ENCODE measurements at places on chromosomes 6 and 20.

- DNase-seq, result no peak
Measured at GRCh38 chr6:52511572-52512151, 65.2 kb downstream of the TRAM2 start.

DNA sequence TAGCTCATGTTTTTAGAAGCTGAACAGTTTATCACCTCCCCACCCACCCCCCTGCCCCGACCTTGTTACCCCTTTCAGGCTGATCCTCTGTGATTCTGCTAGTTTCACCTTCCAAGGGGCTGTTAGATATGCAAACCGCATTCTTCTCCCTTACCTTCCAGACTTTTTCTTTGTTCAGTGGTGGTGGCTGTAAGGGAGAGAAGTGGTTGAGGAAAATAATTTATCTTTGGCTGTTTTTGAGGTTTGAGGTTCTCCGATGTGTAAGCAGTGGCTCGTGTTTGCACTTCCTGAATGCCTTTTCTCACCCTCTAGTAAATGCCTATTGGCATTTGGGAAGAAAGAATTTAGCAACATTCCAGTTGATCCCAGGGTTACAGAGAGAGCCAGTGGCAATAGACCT lies 69.4 kb upstream of the KCNG1 start:
- DNase-seq, result no peak

DNA sequence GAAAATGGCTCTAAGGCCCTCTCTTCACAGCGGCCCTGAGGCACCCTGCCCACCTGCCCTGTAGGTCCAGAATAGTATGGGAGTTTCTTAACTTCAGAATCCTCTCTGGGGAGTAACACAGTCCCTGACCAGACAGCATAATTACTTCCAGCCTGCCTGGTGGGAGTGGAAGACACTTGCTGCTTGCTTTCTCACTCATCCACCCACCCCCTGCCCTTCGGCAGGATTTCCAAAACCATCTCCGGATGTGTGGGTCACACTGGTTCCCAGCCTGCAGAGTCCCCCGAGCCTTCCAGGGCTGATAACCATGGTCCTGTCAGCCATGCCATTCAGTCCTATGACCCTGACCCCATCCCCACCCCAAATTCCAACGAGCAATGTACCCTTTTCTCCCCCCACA lies 5.4 kb downstream of the SLC29A1 start:
- no peak for DNase-seq

DNA sequence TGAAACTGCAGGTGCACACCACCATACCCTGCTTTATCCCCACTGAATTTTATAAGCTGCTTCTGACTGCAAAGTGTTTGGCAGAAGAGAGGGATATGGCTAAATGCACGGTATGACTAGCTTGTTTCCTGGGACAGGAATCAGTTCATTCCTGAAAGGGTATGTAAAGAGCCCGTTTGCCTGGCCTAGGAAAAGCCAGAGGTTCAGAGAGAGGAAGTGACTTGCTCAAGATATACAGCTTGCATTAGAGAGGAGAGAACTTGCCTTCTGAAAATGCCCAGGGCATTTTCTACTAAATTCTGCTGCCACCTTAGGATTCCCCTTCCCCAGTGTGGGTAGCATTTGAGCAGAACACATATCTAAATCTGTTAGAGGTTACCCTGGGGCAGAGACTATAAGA lies 683 bp upstream of the GCNT2 start:
- no peak for DNase-seq

DNA sequence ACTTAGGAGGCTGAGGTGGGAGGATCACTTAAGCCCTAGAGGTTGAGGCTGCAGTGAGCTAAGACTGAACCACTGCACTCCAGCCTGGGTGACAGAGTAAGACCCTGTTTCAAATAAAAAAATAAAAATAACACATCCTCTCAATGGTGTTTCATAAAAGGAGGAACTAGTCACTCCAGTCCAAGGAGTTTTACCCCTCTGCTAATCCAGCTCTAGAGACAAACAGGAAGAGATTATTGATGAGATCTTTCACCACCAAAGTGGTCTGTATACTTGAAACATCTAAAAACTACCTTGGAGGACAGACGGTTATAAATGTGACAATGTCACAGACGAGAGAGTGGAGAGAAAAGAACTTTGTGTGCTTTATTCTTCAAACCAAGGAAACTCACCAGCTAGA lies 58.2 kb downstream of the PIGU start:
- no peak for DNase-seq

DNA sequence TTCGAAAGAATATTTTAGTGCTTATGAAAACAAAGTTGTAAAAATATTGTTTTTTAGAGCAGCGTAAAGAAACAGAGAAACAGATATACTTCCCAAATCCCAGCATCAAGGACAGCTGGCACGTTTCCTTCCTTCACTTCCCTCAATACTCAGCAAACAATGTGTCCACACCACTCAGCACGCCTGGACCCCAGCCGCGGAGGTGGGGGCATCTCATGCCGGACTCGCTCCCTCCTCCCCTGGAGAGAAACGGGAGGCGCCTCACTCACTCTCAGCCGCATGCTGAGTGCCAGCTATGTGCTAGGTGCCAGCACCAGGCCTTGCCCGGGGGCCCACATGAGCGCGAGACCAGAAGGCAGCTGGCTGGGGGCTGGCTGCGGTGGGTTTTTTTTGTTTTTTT lies 34.7 kb downstream of the SLC2A4RG start:
- no peak for DNase-seq

DNA sequence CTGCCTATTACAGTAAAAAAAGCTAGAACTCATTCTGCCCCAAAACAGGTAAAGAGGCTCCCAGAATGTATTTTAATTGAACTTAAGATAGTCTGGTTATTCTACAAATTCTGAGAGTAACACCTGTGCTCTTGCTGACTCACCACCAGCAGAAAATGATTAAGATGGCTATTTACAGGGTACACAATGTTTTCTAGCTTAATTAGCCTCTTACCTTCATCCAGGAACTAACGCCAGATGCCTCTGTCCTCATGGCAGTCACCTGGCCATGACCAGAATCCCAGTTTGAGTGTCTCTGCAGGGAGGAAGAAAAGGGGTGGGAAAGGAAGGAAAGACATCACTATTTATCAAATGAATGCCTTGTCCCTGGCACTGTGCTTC lies 31.3 kb upstream of the PPP1R3G start:
- no peak for DNase-seq

- DNase-seq, result peak; percentile 40
Measured at GRCh38 chr6:52390361-52390727, 28.4 kb downstream of the PAQR8 start.

DNA sequence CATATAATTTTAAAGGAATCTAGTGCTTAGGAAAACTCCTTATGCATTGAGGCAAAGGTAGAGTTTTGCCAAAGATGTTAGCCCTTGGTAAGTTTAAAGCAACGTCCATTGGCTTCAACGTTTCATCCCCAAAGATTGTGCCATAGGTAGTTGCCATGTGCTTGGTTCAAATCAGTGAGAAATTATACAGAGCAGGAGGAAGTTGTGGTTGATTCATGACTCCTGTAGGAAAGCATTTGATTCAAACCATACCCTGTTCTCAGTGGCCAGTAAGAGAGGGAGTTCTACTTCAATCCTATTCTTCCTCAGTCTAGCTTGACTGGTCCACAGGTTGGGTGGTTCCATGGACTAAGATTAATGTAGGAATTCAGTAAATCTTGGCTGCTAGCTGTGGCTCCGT lies 535.6 kb downstream of the QKI start:
- no peak for DNase-seq

All from effector CD8-positive, alpha-beta T cell (primary cell).